ENCODE measurements at places on chromosomes 7 and 10.

DNA sequence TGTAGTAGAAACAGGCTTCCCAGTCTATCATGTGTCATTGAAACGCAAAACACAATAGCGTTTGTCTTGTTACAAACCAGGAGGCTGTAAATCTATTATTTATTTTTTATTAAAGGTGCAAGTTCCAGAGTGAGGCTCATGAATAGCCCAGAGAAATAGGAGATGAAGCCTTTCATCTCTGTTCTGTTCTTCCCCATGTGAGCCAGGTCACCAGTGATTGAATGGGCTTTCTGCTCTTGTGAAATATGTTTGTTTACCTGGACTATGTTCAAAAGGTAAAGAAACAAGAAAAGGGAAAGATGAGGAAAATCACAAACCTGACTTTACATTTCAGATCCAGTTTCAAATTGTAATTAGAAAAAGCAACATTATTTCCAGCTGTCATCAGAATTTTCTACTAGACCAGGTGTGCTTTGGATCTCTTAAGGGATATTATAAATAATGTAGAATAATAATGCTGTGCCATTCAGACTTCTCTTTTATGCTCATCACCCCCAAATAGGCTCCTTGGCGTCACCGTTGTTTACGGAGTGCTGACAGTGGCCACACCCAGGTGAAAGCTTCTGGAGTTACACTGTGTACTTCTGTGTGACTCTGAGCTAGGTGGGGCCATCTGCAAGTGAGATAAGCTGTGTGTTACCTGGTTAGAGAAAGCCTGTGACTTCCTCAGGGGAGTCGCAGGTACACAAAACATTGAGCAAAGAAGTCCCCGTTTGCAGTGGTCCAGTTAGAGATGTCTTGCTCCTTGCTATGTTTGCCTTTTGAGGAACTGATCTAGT lies 274.9 kb downstream of the SDK1 start:
- DNase-seq: no peak

DNA sequence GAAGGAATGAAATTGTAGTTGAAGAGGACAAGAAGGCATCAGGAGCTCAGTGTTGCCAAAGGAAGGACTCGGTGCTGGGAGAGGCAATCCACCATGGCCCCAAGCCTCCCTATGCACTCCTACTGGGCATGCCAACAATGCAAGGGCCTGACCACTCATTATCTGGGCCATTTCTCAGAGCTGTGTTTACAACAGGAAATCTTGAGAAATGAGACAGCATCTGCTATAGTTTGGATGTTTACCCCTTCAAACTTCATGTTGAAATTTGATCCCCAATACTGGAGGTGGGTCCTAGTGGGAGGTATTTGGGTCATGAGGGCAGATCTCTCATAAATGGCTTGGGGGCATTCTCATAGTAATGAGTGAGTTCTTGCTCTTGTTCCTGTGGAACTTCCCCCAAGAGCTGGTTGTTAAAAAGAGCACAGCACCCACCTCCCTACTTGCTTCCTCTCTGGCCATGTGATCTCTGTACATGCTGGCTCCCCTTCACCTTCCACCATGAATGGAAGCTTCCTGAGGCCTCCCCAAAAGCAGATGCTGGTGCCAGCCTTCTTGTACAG lies 50.8 kb upstream of the AOAH start:
- no peak for DNase-seq

GRCh38 chr7:74657692-74658177 lies at the start of gene GTF2I:
GTF2I (plus strand) TSS chr7:74657718; CDS start chr7:74689129, 31,411 bp downstream.
- peak; percentile 53 for DNase-seq

DNA sequence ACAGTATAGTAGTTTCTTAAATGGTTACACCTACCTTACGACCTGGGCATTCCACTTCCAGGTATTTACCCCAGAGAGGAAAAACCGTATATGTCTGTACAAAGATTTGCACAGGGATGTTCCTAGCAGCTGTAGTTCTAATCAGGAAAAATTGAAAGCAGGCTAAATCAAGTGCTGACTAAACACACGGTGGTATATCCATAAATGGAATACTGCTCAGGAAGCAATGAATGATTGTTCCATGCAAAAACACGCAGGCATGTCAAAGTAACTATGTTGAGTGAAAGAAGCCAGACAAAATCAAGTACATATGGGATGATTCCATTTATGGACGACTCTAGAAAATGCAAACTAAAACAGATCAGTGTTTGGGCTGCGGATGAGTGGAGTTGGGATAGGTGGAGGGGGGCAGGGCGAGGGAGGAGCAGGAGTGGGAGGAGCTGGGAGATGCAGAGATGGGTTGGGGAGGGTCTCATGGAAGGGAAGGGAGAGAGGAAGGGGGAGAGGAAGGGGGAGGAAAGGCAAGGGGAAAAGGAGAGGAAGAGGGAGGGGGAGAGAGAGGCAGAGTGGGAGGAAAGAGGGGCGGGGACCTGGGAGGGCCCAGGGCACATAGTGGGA lies 484 bp upstream of the MSRB2 start:
- DNase-seq: no peak

GRCh38 chr10:127878475-127879055 lies 14.2 kb downstream of the CLRN3 start:
- DNase-seq: no peak

DNA sequence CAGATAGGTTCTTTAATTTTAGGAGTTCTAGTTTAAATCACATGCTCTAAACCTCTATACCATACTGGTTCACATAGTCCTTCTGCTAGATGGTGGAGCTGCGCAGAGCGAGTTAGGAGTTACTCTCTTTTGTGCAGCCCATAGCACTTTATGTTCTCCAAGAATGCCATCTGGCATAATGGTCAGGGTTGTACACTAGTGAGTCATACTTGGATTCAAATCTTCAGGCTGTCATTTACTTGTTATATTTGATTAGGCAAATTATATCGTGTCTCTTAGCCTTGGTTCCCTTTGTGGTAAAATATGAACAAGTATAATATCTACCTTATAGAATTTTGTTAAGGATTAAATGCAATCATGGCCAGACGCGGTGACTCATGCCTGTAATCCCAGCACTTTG lies 1078.3 kb downstream of the NRG3 start:
- DNase-seq: no peak

GRCh38 chr10:119347181-119347974 lies 140.0 kb downstream of the GRK5 start:
- DNase-seq: no peak

- no peak for DNase-seq
Observed at GRCh38 chr10:70597856-70598815, 4.4 kb downstream of the PRF1 start.

Data from stimulated activated naive CD4-positive, alpha-beta T cell treated with Interleukin-2 at 50 U/mL for 16 hours (primary cell).